NCI-H446 (cell line): ENCODE measurements at places on chromosomes 16 and 17.

DNA sequence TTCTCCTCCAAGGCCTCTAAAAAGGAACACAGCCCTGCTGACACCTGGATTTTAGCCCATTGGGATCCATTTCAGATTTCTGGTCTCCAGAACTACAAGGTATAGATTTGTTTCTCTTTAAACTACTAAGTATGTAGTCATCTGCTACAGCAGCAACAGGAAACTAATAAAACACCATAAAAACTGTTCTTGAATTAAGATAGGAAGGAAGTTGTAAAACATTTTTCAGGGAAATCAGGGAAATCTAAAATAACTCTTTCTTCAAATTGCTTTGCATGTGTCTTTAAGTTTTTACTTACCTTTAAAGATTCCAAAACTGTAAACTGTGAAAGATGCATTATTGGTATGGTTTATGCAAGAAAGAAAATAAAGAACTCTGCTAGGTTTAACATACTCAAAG is 407.0 kb upstream of the TOM1L1 start:
- DNase-seq: no peak

DNA sequence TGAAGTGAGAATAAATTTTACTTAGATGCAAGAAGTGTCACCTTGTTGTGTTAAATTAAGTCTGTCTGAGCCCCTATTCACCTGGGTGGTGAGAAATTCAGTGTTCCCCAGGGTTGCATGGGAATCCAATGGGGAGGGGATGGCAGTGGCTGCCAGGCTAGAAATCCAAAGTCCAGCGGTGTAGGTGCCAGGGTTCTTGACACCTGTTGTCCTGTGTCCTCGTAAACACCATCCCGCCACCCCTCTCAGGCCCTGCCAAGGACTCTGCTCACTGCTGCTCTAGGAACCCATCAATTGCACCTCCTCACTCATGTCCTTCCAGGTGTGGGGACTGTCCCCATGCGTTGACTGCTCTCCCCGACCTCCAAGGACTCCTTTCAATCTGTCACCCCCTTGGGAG is 58.9 kb downstream of the CACNG5 start:
- DNase-seq: no peak

DNA sequence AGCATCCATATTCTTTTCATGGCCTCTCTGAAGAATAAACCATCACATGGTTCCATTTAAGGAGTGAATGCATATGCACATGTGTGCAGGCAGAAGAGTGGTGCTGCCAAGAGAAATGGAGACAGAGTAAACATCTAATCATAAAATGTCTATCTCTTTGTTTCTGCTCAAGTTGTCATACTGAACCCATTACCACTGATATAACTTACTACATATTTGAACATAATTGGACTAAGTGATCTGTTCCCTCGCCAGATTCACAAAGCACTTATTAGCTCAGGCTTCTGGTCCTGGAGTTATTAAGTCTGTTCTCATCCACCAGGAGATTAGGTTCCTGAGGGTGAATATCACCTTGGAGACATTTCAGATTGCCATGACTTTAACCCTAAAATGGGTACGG is 72.3 kb upstream of the XYLT1 start:
- no peak for DNase-seq

GRCh38 chr17:79130536-79131273 is 56.1 kb downstream of the ENGASE start:
- no peak for DNase-seq

GRCh38 chr16:76816475-76816874 is 374.5 kb upstream of the MON1B start:
- DNase-seq: no peak

- DNase-seq: no peak
Measured at GRCh38 chr16:55284718-55285099, 39.3 kb upstream of the IRX6 start.

GRCh38 chr16:57045694-57046381 is 46.5 kb upstream of the CPNE2 start:
- peak; percentile 24 for DNase-seq

DNA sequence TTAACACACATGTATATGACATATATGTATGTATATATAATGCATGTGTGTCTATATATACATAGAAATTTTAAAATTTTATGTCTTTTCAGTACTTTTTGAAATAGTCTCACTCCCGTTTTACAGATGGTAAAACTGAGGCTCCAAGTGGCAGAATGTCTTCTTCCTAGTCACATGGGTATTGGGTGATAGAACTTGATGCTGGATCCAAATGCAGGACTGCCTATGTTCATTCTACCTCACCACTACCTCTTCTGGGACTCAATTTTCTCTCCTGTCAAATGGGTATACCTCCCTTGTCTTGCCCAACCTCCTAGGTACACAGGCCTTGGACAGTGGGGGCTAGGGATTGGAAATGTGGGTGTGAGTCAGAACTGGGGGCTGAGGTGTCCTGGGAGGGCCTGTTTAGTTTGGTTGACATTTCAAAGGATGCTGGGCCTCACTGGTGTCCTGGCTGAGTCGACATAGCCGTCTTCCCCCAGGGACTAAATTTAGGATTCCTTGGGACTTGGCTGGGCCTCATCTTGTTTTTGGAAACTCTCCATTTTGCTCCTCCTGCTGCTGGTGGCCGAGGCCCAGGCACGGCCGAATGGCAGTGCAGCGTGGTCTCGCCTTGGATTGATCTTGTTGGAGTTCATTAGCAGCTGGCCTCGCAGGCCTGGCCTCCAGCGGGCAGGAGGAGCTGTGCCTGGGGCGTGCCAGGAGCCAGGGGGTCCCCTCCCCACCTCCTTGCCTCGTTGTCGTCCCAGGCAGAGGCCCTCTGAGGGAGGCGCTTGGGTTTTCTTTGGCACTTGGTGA is 25.9 kb downstream of the NKD1 start:
- DNase-seq: peak; percentile 75

DNA sequence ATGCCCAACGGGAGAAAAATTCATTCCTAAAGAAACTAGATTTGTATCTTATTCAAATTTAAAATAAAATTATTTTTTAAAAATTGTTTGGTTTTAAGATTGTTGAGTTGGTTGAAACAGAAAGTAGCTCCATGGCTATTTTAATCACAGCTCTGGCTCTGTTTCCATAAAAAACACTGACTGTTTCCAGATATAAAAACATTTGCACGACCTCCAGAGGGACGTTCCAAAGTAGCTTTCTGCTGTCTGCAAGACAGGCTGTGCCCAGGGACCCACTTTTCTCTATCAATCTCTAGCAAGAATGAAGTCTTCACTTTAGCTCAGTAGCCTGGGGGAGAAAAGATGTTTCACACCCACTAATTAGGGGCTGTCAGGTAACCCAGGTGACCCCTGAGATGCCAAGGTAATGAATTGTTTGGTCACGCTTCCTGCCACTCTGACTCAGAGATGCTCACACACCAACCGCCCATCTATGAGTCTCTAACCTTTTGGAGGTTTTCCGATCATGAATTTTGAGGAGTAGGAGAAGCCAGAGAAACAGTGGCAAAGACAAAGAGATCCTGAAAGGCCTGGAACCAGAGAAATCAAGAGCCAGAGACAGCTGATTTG is 220.1 kb upstream of the SOX9 start:
- DNase-seq: no peak

GRCh38 chr17:41505007-41505808 is at the start of gene KRT13:
Gene KRT13, minus strand, starts transcription at chr17:41505612. Its CDS starts 62 bp downstream, at chr17:41505550.
- no peak for DNase-seq

- no peak for DNase-seq
Measured at GRCh38 chr16:50021544-50021943, 3.5 kb upstream of the CNEP1R1 start.

GRCh38 chr17:57823469-57824401 is 26.1 kb downstream of the MRPS23 start:
- no peak for DNase-seq

- DNase-seq: no peak
Measured at GRCh38 chr16:13573903-13574302, 346.1 kb upstream of the ERCC4 start.

GRCh38 chr17:2796164-2797125 is at the start of gene RAP1GAP2:
Gene RAP1GAP2, plus strand, starts transcription at chr17:2796438. Its CDS starts 90 bp downstream, at chr17:2796528.
- DNase-seq: no peak

GRCh38 chr17:68152161-68152571 is 95.7 kb upstream of the AMZ2 start:
- no peak for DNase-seq

DNA sequence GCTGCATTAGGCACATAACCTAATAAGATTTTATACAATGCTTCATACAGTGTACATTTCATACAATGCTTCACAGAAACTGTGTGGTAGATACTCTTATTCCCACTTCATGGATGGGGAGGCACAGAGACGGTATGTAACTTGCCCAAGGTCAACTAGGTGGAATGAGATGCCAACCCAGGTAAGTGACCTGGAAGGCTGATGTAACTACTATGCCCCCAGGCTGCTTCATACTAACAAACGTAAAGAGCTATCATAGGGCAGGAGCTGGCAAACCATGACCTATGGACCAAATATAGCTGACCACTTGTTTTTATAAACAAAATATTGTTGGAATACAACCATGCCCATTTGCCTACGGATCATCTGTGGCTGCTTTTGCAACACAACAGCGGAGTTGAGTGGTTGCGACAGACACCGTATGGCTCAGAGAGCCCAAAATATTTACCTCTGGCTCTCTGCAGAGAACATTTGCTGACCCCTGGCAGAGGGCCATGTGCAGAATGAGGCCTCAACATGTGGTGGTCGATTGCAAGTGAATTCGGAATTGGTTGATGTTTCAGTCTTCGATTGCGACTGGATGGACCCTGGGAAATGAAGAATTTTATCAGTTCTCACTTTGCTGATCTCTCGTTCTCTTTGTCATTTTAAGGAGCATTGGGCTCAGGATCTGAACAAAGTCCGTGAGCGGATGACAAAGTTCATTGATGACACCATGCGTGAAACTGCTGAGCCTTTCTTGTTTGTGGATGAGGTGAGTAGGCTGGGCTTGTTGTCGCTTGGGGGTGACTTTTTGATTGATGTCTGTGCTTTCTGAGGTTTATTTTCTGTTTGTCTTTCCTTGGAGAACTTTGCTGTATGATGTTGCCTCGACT is 109.7 kb downstream of the PLCG2 start:
- no peak for DNase-seq

DNA sequence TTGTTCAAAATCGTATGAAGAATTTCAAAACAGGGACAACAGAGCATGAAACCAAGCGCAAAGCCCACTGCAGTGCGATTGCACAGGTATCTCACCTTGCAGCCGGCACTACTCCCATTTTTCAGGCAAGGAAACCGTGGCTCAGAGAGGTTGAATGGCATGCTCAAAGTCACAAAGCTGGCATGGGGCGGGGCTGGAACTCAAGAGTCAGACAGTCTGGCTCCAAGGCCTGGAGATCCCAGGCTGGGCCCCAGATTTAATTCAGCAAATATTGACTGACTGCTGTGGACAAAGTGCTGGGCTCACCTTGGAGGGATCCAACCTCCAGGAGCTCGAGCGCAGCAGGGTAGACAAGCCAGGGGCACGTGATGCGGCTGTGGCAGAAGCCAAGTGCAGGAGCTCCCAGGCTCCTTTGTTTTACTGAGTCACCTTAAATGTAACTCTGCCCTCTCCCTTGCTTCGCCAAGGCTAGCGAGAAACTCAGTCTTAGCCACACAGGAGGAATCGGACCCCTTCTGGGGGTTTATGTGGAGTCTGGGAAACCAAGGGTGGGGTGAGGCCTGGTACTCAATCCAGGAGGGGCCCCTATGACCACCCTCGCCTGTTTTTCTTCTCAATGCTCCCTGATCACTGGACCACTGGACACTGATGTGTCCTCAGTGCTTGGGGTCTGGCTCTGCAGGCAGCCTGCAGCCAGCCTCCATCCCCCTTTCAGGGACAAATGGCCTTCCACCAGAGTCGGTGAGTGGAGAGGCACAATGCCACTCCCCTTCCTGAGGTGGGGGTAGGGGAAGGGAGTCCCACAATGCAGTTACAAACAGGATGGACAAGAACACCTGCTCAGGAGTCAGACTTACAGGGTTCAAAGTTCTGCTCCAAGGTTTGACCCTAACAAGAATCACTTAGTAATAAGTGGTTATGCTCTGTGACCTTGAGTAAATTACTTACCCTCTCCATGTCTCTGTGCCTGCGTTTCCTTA is 3.9 kb upstream of the SPATA20 start:
- DNase-seq: no peak

DNA sequence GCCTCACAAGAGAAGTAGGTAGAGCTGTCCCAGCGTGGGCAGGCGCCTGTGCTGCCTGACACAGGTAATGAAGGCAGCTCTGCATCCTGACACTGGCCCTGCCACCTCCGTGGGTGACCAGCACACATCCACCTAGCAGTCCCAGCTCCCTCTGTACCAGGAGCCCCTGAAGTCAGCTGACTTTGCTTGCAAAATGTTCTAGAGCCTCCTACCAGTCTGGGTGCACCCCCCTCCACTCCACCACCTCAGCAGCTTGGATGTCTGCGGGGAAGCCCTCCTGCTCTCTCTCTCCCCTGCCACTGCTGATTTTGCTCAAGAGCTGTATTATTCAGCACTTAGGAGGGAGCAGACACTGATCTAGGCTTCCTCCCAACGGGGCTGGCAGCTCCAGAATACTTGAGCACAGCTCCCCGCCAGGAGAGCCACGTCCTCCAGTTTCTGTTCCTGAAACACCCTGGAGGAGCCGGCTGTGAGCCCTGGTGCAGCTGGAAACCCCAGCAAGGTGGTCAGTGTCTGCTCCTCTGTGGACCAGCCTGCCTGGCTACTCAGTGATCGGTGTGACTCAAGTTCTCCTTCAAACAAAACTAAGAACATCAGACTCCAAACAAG is 1.0 kb downstream of the RNF166 start:
- DNase-seq: no peak

DNA sequence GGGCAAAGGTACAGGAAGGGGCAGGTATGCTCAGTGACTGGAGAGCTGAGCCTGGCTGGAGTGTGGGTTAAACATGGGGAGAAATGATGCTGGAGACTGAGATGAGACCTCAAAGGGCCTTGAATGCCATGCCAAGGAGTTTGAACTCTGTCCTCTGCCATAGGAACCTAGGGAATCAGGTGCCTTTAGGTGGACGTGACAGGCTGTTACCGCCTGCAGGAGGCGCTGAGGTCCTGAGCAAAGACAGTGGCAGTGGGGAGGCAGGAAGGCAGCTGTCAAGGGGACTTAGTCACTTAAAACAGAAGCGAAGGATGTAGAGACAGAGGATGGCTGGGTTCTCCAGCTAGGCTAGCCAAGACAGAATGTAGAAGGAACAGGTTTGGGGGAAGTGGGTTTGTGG is 9.1 kb downstream of the PSMB3 start:
- no peak for DNase-seq

DNA sequence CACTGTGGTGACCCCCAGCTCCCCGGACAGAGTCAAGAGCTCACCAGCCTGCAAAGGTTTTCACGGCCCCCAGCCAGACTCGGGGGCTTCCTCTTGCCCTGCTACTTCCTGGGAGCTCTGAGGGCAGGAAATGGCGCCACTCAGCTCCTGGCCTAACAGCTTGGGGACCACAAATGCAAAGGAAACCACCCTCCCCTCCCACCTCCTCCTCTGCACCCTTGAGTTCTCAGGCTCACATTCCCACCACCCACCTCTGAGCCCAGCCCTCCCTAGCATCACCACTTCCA is 375 bp upstream of the SPN start:
- no peak for DNase-seq
